Stimulated activated CD8-positive, alpha-beta memory T cell treated with anti-CD3 and anti-CD28 coated beads, Interleukin-2, amount 100 ng/mL, for 1 hour (primary cell): ENCODE measurements at places on chromosomes 6 and 20.

DNA sequence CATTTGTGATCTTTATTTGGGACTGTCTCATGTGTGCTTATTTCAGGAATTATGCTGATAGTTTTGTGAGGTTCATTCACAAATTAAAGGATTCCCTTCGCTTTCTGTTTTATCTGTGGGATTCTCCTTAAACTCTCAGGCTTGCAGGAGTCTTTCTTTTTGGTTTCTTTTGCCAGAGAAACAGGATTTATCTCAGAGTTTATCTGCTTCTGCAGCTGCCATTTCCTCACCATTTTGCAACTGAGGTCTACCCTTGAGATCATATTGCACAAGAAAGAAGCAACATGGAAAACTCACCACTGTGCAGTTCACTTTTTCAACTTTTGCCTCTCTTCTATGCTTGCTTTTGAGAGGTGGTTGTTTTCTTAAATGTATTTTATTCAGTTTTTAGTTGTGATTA, 201.0 kb downstream of the PRL start:
- no peak for DNase-seq

DNA sequence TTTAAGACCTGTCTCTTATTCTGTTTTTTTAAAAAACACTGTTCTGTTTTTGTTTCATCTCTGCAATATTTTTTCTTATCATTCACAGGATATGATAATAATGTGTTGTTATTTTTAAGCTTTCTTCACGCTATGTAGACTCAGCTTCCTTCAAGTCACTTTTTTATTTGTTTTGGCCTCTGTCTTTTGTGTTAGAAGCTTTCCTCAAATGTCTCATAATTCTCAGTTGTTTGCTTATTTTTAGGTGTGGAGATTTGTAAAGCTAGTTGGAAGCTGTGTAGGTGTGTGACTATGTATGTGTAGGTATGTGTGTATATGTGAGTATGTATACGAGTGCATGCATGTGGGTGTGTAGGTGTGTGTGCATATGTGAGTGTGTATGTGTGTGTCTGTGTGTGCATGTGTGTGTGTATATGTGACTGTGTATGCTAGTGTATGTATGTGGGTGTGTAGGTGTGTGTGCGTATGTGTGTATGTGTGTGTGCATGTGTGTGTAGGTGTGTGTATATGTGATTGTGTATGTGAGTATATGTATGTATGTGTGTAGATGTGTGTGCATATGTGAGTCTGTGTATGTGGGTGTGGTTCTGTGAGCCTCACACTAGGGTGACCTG, 16.3 kb upstream of the VEGFA start:
- no peak for DNase-seq

DNA sequence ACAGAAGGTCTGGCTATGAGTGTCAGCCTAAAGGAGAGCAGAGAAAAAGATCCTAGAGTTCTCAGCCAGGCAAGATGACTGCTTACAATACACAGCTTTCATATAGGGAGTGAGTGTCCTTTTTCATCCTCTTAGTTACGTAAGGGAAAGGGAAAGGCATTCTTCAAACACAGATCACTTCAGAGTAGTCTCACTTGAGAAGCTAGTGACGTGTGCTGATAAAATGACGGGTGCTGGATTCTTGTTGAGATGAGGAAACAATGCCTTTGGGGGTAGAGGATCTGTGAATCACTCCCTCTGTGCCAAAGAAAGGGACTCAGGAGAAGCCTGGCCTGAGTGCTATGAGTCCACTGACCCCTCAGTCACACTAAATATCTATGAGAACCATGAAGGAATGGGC, 117.3 kb downstream of the QRSL1 start:
- no peak for DNase-seq

GRCh38 chr6:25100288-25100687, 164.5 kb upstream of the RIPOR2 start:
- DNase-seq, result no peak

DNA sequence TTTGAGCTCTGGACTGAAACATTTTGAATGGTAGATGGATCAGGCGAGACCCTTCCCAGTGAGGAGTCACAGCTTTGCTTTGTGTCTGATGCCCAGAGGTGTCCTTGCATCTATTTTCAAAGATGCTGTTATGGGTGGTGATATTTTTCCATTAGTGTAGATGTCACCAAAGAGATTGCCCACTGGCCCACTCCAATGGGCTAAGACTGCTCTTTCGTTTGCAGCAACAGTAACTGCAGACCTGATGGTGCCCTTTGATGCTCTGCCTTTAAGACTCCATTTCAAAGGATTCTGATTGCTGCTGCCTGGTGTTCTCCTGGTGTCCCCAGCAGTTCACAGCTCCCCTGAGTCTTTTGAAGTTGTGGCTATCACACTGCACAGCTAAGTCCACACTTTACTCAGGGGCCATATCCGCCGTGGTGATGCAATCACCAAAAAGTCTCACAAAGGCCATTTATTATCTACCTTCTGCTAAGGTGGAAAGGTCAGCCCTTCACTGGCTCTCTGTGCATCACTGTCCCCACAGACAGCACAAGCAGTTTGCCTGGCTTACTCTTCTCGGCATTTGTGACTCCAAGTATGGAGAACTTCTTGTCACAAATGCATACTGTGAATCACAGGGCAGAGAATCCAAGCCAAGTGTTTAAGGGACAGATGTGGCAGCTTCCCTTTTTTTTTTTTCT, 56.4 kb downstream of the NOX3 start:
- no peak for DNase-seq

GRCh38 chr20:63045991-63046390, 39.2 kb upstream of the BHLHE23 start:
- DNase-seq, result no peak

GRCh38 chr6:150024646-150025155, 631 bp downstream of the RAET1L start:
- DNase-seq, result no peak

DNA sequence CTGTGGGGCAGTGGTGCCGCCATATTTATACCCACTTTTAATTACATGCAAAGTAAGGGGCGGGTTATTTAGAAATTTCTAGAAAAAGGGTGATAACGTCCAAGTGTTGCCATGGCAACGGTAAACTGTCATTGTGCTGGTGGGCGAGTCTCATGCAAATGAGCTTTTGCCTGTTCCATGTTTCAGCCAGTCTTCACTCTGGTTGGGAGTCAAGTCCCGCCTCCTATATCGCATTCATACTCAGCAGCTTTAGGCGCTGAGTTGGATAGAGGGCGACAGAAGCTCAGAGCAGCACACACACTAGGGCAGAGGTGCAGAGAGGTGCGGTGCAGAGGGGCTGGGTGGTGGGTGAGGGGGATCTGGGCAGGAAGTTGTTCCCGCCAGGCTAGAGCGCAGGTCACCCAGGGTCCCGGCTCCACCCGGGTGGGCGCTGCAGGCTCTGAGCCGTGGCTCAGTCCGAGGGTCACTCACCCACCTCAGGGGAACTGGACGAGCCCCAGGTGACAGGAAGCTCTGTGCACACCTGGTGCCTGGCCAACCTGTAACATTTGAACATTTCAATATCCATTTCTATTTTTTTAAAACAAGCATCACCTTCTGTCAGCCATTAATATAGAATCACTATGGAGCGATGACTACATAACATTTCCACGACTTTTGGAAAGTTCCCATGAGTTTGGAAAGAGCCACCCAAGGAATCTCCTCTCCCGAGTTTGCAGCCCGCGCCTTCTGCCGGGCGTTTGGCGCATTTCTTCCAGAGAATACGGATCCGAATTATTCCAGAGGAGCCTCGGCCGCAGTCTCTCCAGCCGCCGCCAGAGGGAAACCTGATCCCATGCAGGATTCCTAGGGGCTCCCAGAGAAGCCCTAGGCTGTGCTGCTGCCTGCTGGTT, 89.1 kb upstream of the PHACTR3 start:
- no peak for DNase-seq

DNA sequence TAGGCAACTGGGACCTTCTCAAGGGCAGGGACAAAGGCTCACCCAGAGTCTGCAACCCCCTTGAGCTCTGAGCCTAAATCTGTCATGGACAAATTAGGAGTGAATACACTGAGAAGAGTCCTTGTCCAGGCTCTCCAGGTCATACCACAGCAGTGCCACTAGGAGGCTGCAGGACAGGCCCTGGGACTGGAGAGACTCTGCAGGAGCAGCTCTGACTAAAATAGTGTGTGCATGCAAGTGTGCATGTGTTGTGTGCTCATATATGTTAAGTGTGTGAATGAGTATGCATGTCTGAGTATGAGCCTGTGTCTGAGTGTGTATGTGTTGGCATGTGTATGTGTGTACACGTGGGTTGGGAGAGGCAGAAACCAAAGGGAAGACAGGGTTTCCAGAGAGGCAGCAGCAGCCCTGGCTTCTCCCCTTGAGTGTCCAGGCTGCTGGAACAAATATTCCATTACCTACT, 27.1 kb downstream of the MRPL14 start:
- DNase-seq, result no peak

GRCh38 chr6:35776364-35777215, at the start of gene CLPSL2:
Gene CLPSL2 (plus strand): TSS chr6:35776598. CDS start chr6:35776619, 21 bp downstream.
- DNase-seq, result no peak

GRCh38 chr20:11153819-11154218, 480.0 kb upstream of the JAG1 start:
- no peak for DNase-seq

GRCh38 chr20:24981282-24981681, 11.3 kb downstream of the APMAP start:
- no peak for DNase-seq

DNA sequence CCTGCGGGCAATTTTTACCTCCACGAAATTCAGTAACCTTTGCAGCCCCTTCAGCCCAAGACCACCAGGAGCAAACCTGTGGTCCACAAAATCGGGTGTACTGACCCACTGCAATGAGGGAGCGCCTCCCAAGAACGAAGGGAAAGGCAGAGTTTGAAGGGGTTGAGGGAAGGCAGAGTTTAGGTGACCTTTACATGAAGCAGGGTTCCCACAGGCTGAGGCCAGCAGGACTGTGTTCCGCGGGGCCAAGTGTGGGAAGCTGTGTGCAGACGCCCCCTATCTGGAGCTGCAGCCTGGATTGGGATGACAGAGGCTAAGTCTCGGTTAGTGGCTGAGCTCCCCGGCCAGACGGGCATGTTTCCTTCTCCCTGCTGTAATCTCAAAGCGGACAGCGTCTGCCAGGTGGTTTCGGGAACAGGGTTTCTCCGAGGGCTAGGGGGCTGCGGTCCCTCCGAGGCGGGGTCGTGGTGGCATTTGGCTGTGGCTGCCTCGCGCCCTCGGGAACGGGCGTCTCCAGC, 826 bp upstream of the PYGB start:
- DNase-seq, result no peak

DNA sequence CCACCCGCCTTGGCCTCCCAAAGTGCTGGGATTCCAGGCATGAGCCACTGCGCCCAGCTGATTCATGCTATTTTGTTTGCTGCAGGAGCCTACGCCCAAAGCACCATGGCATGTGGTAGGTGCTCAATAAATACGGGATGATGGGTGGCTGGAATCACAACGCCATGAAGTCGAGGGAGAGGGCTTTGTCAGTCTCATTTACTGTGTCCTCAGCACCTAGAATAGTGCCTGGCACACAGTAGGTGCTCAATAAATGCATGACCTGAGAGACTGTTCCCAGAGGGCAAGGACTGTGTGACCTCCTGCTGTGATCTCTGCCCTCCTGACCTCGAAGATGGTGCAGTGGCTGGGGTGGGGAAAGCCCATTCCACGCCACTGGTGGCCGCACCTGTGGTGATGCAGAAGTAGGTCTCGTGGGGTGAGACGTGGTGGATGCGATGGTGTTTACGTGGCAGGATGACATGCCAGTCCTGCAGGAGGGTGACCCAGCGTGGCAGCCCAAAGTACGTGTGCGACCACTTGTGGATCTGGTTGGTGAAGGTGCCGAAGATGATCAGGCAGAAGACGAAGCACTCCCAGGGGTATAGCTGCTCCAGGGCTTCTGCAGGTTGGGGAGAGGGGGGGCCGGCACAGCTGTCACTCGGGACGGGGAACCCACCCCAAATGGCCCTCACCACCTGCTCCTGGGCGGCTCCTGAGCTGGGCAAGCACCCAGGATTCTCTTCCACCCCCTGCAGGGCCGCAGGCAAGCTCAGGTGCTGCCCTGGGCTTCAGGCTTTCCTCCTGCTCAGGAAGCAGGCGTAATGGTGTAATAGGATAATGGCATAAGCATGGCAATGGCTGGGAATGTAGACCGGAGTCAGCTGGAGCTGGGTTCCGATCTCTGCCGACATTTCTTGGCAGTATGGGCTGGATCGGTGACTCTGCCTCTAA, 14.9 kb upstream of the UBE2V1 start:
- DNase-seq, result no peak

DNA sequence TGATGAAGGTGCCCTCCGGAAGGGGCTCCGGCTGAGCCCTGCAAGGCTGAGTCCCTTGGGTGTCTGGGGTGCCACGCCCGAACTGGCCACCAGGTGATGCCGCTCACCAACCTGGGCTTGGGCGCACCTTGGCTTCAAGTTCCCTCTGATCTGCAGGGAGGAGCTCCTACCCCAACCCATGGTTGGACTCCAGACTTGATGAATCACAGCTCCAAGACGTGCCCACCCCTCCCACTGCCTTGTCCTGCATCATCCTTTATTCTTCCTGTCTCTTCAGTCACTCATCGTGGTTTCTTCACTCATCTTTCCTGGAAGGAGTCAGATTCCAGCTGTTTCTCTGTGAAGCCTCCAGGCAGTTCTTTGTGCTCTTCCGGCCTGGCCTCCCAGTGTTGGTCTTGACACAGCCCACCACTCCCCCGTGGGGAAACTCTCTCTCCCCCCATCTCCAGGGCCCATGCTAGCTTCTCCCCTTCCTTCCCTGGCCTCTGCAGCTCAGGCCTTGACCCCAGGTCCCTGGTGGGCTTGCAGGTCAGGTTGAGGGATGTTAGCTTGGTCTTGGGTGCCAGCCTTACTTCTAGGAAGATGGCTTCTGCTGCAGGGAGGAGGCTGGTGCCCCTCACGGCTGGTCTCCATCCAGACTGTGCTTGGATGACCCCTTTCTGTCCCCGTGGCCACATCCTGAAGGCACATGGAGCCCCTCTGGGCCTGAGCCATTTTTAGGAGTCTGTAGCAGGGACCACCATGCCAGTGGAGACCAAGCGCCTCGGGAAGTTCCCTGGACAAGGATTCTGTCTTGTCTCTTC, 2.6 kb upstream of the ZBP1 start:
- no peak for DNase-seq

DNA sequence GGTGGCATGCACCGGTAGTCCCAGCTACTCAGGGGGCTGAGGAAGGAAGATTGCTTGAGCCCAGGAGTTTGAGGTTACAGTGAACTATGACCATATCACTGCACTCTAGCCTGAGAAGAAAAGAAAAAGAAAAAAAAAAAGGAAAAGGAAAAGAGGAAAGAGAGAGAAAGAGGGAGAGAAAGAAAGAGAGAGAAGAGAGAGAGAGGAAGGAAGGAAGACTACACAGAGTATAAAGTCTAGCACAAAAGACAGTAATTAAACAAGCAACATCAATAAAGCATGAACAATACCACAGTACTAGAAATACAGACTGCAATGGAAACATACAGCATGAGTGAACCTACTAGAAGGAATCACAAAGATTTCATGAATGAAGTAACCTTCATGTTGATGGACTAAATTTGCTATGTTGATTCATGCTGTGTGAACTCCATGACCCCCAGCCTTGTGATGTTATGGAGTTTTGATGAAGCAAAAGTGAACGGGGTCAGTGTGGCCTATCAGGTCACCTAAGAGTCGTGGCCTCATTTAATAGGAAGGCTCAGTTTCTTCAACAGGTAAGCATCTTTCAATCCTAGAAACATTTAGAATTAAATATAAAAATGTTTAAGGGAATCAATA, 57.6 kb downstream of the NUDT3 start:
- no peak for DNase-seq

GRCh38 chr6:162733489-162733888, 5.7 kb downstream of the PACRG start:
- no peak for DNase-seq

- no peak for DNase-seq
These were observed 11.1 kb downstream of the HLA-F start for GRCh38 chr6:29734046-29735018.

GRCh38 chr6:32118782-32119628, 9.0 kb downstream of the ATF6B start:
- peak; percentile 46 for DNase-seq
